Chondrocyte (in vitro differentiated cells): ENCODE measurements at places on chromosomes 4 and X. TPM values are rescaled to one million over a fixed set of nuclear protein-coding genes. Genes with fewer than 3 reads are reported as not detected.

Gene ZNF275
- total RNA-seq: 16.9 to 20.2 TPM (median 19.8 TPM) in 3 replicates

Gene NPNT
- 2.7 to 3.2 TPM (median 2.8 TPM) in 3 replicates for total RNA-seq

Gene GPR143
- not detected in 3 replicates for total RNA-seq

Gene NPY2R
- total RNA-seq: not detected in 3 replicates

Gene PKD2
- 69.7 to 71.7 TPM (median 69.8 TPM) in 3 replicates for total RNA-seq

Gene SOD3
- total RNA-seq: 4.2 to 22.9 TPM (median 22.3 TPM) in 3 replicates

Gene FAM114A1
- 223 to 245 TPM (median 230 TPM) in 3 replicates for total RNA-seq

Gene SORBS2
- total RNA-seq: 41.8 to 105 TPM (median 104 TPM) in 3 replicates

Gene MAD2L1
- 7.7 to 9.8 TPM (median 9.4 TPM) in 3 replicates for total RNA-seq

Gene FABP2
- total RNA-seq: not detected in 3 replicates

Gene DCAF8L2
- total RNA-seq: not detected in 3 replicates

Gene DRP2
- 0.23 to 0.92 TPM (median 0.37 TPM) in 3 replicates for total RNA-seq

Gene TFDP3
- not detected in 3 replicates for total RNA-seq

Gene SHROOM2
- 3.1 to 4.4 TPM (median 4.0 TPM) in 3 replicates for total RNA-seq

Gene CXCL1
- 0.72 to 1.0 TPM (median 0.74 TPM) in 3 replicates for total RNA-seq

Gene CXCR3
- total RNA-seq: not detected in 3 replicates

Gene VEGFD
- total RNA-seq: 0.20 to 0.39 TPM in 2 of 3 replicates, not detected in the other

Gene TRIML2
- total RNA-seq: 1.1 to 2.8 TPM (median 1.6 TPM) in 3 replicates

Gene ARHGAP6
- 0.48 to 1.7 TPM (median 1.5 TPM) in 3 replicates for total RNA-seq

Gene SOWAHD
- 0.23 to 0.40 TPM in 2 of 3 replicates, not detected in the other for total RNA-seq

Gene FDCSP
- not detected in 3 replicates for total RNA-seq

Gene TMPRSS11A
- not detected in 3 replicates for total RNA-seq

Gene C4orf51
- total RNA-seq: not detected in 3 replicates

Gene LONRF3
- total RNA-seq: 0.07 to 0.10 TPM in 2 of 3 replicates, not detected in the other

Gene DACH2
- total RNA-seq: not detected in 3 replicates

Gene GUCY1B1
- 13.7 to 21.5 TPM (median 20.5 TPM) in 3 replicates for total RNA-seq

Gene CXCL8
- total RNA-seq: 0.27 to 0.48 TPM (median 0.46 TPM) in 3 replicates

Gene EVC2
- 2.8 to 5.5 TPM (median 5.5 TPM) in 3 replicates for total RNA-seq

Gene GAGE12H
- total RNA-seq: not detected in 3 replicates

Gene MGARP
- total RNA-seq: 2.6 to 3.5 TPM (median 3.4 TPM) in 3 replicates

Gene ARSJ
- total RNA-seq: 38.8 to 80.9 TPM (median 77.7 TPM) in 3 replicates

Gene TMPRSS11B
- not detected in 3 replicates for total RNA-seq

Gene NMU
- total RNA-seq: 0.80 to 1.5 TPM in 2 of 3 replicates, not detected in the other

Gene MAGEC2
- total RNA-seq: not detected in 3 replicates

Gene HTR2C
- not detected in 3 replicates for total RNA-seq

Gene NDST4
- 1.4 TPM in 1 of 3 replicates, not detected in the others for total RNA-seq

Gene CLOCK
- total RNA-seq: 26.1 to 31.2 TPM (median 28.7 TPM) in 3 replicates

Gene HPSE
- 0.31 to 0.90 TPM (median 0.38 TPM) in 3 replicates for total RNA-seq

Gene SPANXB1
- total RNA-seq: not detected in 3 replicates

Gene SEC31A
- total RNA-seq: 406 to 470 TPM (median 421 TPM) in 3 replicates

Gene PSAPL1
- total RNA-seq: not detected in 3 replicates

Gene CXCL3
- 0.20 TPM in 1 of 3 replicates, not detected in the others for total RNA-seq

Gene ARHGAP10
- 111 to 119 TPM (median 111 TPM) in 3 replicates for total RNA-seq

Gene GAGE1
- not detected in 3 replicates for total RNA-seq

Gene FAM241A
- total RNA-seq: 0.53 to 0.74 TPM (median 0.62 TPM) in 3 replicates

Gene STAP1
- not detected in 3 replicates for total RNA-seq

Gene TCP11X2
- not detected in 3 replicates for total RNA-seq

Gene PHF8
- total RNA-seq: 16.0 to 24.2 TPM (median 16.6 TPM) in 3 replicates

Gene SLC34A2
- total RNA-seq: not detected in 3 replicates

Gene F8A2
- total RNA-seq: not detected in 3 replicates

Gene GYG2
- total RNA-seq: 11.7 to 14.1 TPM (median 12.1 TPM) in 3 replicates
